ENCODE measurements at places on chromosomes 5 and 9.

- no peak for DNase-seq
Observed at GRCh38 chr9:118362123-118362522, 657.9 kb downstream of the TLR4 start.

GRCh38 chr5:56313004-56313531 lies 79.9 kb upstream of the ANKRD55 start:
- no peak for DNase-seq

DNA sequence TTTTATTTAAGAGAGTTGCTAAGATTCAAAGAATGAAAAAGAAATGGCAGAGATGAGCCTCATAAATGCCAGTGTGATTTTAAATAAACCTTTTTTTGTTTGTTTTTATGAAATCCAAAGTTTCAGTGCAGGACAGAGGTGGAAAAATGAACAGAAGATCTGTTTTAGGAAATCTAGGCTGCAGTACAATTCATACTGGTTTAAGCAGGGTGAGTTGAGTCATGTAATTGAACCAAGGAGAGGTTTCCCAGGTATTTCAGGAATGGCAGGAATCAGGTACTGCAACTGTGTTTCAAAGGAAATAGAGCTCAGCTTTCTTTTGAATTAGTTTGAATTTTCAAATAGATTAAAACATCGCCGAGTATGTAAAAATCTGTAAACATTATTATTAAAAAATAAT lies 3.0 kb upstream of the ANKRD31 start:
- peak; percentile 76 for DNase-seq

DNA sequence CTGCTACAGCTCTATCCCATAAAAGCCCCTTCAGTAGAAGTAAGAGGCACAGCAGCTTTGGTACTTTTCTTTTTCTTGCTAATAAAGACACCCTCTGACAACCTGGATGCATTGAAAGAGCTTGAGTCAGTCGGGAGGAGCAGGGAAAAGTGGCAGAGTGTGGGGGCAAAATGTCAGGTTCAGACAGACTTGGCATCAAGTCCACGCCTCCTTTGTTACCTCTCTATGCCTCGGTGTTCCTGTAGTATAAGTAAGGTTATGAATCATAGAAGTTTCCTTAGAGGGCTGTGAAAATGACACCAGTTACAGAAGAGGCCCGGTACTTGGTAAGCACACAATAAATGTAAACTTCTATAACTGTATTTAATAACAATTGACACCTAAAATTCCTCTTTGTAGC lies 133.9 kb downstream of the ESM1 start:
- DNase-seq = no peak

DNA sequence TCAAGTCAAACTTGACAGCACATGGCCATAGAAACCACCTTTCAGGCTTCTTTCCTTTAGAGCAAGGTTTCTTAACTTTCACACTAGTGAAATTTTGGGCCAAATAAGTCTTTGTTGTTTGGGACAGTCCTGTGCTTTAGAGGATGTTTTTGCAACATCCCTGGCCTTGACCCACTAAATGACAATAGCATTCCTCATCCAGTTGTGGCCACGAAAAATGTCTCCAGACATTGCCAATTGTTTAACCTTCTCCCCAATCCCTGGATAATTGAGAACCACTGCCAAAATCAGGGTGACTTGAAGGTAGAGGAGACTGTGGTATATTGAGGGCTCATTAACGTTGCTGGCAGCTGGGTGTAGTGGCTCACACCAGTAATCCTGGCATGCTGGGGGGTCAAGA lies 72.0 kb downstream of the ALDH1A1 start:
- DNase-seq = no peak

- DNase-seq = no peak
Observed at GRCh38 chr9:109517901-109518377, 19.8 kb upstream of the PTPN3 start.

DNA sequence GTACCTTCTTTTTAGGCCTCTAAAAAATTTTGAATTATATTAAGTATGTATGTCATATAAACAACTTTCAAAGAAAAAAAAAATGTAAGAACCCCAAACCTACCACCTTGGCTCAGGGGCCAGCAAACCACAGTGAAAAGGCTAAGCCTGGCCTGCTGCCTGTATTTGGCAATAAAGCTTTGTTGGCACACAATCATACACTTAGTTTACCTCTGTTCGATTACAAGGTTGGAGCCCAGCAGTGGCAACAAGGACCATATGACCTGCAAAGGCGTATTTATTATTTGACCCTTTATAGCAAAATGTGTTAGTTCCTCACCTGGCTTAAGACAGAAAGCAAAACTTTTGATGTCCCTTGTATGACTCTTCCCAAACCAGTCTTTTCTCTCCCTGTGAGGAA lies 282.8 kb downstream of the DENND1A start:
- no peak for DNase-seq

Measured in cerebellar cortex (tissue), 1 donor.